Stimulated activated CD4-positive, alpha-beta T cell treated with anti-CD3 and anti-CD28 coated beads, Interleukin-15, amount 100 ng/mL, for 1 hour (primary cell): ENCODE measurements at places on chromosomes 4 and X.

GRCh38 chr4:14254252-14254651 is 626.7 kb upstream of the BOD1L1 start:
- no peak for DNase-seq

DNA sequence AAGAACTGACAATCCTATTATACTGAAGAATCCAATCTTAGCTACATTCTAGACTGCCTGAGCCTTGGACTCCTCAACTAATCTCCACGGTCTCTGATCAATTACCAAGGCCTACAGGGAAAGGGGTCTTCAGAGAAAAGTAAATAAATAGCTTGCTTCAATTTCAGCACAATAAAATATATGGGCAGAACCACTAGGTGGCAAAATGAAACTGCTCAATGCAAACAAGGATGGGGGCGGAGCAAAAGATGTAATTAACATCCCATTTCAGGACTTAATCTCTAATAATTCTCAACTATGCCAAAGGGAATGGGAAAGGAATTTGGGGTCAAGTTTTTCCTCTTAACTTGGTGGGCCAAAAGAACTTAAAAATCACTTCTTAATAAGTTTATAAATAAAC is 78.4 kb upstream of the MAP3K15 start:
- DNase-seq = no peak

GRCh38 chr4:24105327-24106038 is 215.6 kb upstream of the PPARGC1A start:
- no peak for DNase-seq

GRCh38 chr4:53706422-53707032 is 115.2 kb upstream of the LNX1 start:
- no peak for DNase-seq

DNA sequence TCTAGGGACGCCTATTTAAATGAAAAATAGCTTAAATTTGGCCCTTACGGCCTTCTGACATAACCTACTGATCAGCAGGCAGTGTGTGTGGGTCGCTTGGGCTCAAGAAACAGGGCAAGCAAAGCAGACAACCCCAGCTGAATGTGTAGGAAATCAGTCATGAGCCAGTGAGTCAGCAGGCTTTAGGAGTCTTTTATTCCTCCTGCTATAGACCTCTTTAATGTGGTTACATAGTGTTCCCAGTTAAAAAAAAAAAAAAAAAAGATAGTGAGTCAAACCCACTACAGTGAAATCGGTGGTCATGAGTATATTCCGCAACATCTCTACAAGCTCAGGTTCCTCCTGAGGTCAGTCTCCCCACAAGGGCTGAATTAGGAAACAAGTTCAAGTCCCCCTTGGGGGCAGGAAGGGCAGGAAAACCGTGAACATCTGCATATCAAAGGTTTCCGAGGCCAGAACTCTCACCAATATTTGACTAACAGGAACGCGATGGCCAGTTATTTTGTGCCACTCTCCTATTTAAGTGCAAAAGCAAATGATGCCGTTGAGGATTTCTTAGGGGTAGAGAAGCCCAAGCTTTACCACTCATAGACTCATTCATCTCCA is 32.7 kb downstream of the ACSL1 start:
- no peak for DNase-seq

GRCh38 chr4:106316773-106317409 is 541 bp downstream of the AIMP1 start:
- no peak for DNase-seq

DNA sequence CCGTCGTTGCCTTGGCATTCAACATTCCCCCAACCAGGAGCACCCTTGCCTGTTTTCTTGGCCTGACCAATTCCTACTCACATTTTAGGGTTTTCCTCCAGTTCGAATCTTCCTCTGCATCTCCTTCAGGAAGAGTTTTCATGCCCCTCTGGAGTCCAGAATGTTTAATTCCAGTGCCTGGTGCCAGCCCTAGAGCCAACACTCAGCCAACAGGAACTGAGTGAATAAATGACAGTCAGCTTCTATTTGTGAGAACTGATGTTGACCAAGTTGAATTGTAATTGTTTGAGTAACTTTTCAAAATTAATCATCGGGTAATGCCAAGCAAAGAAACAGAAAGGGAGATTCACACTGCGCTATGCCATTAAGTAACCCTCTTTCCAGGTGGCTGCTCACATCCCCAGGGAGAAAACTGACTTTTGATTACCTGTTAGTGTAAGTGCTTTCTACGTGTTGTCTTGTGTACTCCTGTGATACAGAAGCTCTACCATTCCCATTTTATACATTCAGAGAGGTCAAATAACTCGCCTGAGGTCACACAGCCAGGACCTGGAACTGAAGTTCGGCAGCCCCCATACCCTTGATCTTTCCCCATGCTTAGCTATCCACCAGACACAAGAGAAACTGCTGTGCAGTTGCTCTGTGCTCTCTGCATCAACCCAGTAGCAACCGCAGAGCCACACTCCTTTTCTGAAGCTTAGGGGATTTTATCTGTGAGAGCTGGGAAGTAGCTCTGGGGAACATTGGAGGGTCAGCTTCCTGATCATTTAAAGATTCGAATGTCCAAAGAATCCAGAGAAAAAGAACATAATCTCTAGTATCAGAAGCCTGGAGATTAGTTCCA is 19.0 kb upstream of the SLC2A9 start:
- DNase-seq = no peak

DNA sequence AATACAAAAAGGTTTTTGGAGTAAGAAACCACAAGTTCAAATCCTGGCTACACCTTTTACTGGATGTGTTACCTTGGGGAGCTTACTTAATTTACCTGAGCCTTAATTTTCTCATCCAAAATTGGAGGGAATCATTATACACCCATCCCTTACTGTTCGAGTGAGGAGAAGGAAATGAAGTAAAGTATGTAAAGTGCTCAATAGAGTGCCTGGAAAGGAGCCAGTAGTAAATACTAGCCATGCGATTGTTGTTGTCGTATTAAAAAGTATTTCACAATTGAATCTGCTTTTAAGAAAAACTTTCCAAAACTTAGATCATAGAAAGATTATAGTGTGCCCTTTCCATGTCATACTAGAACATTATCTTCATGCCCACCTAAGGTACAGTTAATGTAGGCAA is 124.5 kb downstream of the ATXN3L start:
- no peak for DNase-seq

DNA sequence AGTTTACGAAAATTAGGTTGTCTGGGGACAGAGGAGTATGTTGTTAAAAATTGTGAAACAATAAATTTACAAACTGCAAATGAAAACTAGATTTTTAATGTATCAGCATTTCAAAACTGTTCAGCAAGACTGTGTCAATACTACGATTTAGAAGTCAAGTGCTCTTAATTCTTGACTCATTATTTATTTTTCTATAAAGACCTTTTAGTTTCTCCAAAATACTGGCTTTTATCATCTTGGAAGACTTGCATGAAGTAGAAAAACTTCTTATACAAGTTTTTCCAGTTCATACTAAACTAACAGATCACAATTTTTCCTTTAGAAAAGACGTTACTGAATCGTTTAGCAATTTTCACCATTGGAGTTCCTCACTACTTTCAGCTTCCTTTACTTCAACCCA is 231.4 kb downstream of the PPP3CA start:
- DNase-seq = no peak

- no peak for DNase-seq
These were observed 29.8 kb upstream of the DDX3X start for GRCh38 chrX:41304178-41304577.

GRCh38 chrX:40010550-40011321 is 87.0 kb downstream of the BCOR start:
- DNase-seq = no peak

- no peak for DNase-seq
These were observed 424.5 kb upstream of the PCDH7 start for GRCh38 chr4:30295652-30296051.

DNA sequence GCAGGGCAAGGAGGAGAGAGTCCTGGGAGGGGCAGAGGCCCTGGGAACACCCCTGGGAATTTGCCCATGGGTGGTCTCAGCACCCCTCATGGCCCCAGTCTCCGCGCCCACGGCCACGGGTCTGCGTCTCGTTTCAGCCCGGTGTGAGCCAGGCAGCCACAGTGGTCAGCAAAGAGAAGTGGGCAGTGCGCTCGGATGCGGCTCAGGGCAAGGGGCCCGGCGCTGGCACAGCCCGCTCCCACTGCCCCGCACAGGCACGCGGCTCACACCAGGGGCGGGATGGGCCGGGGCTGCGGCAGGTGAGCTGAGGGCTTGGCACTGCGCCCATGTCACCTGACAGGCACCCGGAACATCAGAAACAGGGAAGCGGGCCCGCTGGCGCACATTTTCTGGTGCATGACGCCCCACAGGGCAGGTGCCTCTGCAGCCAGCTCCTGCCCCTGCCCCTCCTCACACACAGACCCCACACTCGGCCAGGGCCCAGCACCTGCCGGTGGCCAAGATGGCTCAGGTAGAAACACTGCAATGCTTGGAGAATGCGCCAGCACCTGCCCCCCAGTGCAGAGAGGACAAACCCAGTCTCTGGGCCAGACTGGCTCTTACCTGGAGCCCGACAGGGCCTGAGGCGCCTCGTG is 41.9 kb upstream of the MXD4 start:
- DNase-seq = no peak

DNA sequence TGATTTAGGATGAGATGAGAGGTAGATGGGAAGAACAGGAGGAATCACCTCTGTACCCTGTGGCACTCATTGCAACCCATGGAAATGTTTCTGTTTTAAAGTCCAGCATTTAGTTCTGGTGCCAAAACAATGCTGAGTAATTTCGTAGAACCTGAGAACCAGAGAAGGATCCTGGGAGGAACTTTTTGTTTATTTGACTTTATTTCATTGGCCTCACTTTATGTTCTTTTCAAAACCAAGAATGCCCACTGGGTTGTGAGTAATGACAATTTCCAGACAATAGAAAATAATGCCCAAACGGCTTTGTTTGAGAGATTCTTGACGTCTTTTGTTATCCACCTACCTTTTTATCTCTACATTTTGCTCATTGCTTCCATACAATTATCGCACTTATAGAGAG is 111.3 kb downstream of the SHROOM3 start:
- no peak for DNase-seq

- DNase-seq = no peak
These were observed 142.5 kb upstream of the MED14 start for GRCh38 chrX:40877887-40878286.

DNA sequence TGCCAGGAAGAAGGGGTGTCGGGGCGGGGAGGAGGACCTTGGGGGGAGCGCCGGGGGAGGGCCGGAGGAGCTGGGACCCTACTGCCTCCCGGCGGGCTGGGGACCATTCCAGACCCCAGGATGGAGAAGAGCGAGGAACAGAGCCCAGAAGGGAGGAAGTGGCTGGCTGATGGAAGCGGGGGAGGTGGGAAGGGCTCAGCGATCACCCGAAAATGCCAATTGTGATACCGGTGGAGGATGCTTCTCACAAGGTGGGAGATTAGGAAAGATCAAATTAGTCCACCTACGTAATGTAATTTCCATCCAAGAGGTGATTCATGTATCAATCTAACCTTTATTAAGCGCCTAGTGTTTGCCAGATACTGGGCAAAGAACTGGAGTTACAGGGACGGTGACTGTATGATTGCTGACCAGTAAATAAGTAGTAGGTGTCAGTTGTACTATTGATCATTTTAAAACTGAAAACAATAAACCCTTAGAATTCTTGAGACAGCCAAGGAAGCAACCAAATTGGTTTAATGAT is 452 bp upstream of the RAI2 start:
- DNase-seq = no peak

DNA sequence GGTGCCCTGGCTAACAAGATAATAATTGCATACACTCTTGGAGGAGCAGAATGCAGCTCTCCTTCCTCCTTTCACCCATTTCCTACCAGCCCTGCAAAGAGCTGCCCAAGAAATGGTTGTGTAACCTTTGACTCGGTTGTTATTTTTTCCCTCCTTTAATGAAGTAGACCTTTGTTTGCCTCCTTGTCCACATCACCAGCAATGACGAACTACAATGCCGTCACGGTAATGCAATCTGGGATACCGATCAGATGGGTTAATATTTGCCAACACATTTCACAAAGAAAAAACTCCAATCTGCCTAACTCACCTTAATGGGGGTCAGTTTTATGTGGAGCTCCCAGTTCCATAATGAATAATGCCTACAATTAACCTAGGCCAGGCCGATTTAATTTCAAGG is 32.0 kb downstream of the GPRIN3 start:
- no peak for DNase-seq

GRCh38 chr4:28388471-28388870 is 1527.8 kb downstream of the STIM2 start:
- no peak for DNase-seq

- DNase-seq = no peak
These were observed 46.4 kb downstream of the SLC16A2 start for GRCh38 chrX:74467656-74468055.

DNA sequence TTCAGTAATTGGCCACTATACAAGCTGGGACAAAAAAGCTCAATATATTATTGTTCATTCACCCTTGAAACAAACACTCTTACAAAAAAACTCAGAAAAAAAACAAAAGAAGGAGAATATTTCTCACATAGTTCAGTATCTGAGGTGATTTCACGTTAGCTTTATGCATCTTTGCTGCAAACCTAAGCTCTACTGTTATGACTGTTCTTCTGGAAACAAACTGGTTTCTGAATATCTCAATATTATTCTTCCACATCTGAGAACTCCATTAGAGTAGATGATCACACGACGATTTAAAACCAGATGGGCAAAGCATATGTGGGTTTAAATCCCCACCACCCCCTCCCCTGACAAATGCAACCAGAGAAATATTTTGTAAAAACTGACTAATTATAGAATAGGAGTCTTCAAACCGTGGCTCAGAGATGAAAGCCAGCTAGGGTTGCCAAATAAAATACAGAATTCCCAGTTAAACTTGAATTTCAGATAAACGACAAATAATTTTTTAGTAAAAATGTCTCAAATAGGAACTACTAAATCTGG is 182.0 kb upstream of the FAM241A start:
- no peak for DNase-seq

- no peak for DNase-seq
These were observed 115.8 kb upstream of the IQCM start for GRCh38 chr4:149931431-149931830.

- DNase-seq = no peak
These were observed 29.9 kb upstream of the TET2 start for GRCh38 chr4:105116616-105117319.

GRCh38 chr4:181431661-181432060 is 811.5 kb upstream of the TENM3 start:
- DNase-seq = no peak

DNA sequence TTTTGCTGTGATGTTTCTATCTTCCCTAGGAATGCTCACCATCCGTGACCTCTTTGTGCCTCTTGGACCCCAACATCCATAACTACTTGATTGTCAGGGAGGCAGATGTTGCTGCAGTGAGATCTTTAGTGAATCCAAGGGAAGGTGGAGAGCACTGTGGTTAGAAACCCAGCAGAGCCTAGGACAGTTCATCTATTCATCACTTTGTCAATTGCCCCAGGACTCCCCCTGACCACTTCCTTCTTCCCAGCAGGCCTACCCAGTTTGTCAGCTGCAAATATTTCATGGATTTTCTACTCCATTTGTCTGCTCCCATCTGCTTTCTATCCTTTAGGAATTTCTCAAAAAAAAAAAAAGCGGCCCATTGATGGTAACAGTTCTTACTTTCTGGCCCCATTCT is 942.8 kb downstream of the PCDH7 start:
- no peak for DNase-seq
